ENCODE measurements at places on chromosomes 6 and 20.

DNA sequence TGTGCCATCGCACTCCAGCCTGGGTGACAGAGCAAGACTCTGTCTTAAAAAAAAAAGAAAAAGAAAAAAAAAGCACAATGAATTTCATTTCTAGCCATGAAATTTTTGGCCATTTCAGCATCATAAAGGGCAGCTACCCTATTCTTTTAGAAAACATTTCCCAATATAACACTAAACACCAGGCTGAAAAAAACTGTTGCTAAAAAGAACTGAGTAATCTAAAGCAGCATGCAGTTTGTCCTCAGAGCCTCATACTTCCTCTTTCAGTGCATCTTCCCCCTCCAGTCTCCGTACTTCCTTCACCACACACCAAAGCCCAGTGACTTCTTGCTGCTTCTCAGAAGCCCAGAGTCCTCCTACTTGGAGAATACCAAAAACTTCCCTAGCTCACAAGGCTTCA, 5.6 kb upstream of the IFNGR1 start:
- no peak for DNase-seq

- no peak for DNase-seq
These were observed 153.5 kb upstream of the MLN start for GRCh38 chr6:33957131-33957891.

DNA sequence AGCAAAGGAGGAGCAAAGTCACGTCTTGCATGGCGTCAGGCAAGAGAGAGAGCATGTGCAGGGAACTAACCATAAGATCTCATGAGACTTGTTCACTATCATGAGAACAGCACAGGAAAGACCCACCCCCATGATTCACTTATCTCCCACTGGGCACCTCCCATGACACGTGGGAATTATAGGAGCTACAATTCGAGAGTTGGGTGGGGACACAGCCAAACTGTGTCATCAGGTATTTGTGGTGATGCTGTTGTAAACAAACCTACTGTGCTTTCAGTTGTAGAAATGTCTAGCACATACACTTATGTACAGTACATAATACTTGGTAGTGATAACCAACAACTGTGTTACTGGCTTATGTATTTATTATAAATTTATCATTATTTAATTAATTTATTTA, 128.3 kb downstream of the UTRN start:
- no peak for DNase-seq

GRCh38 chr6:126440923-126441322, 101.0 kb downstream of the CENPW start:
- no peak for DNase-seq

- no peak for DNase-seq
These were observed 147.4 kb downstream of the HDGFL1 start for GRCh38 chr6:22716721-22717120.

DNA sequence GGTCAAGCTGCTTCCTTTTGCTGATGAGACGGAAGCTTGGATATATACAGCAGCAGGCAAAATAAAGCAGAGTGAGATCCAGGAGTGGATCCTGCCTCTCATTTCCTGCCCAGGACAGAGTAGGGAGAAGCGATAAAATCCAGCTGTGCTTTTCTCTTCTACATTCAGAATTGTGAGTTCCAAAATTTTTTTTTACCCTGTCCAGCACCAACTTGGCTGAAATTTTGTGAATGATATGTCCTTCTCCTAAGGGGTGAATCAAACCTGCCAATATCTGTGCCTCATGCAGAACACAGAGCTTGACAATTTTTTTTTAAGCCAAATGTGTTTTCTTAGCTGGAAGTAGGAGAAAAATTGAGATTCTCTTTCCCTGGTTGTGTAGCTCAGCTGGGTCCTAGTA, 235.6 kb upstream of the CHD6 start:
- DNase-seq, result no peak

- DNase-seq, result peak; percentile 15
These were observed 21.0 kb downstream of the SRSF3 start for GRCh38 chr6:36615018-36615761.

- no peak for DNase-seq
These were observed 802.0 kb downstream of the C6orf118 start for GRCh38 chr6:164507206-164507940.

- peak; percentile 74 for DNase-seq
These were observed 26.8 kb upstream of the RPP40 start for GRCh38 chr6:5030596-5031136.

DNA sequence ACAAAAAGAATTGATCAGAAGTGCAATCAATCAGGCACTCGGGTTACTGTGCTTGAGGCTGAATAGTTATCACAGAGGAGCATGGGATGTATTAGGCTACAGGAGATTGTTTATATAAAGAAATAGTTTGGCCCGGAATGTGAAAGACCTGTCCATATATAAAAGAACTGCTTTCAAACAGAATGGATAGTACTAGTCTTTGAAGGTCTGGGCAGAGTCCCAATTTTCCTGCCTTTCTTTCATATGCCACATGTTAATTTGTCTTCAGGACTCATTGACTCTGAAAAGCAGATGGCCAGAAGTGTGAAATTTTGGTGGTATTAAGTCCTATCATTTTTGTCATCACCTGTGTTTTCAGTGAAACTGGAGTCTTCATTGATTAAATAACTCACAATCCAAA, 314.5 kb downstream of the EYA4 start:
- no peak for DNase-seq

- DNase-seq, result peak; percentile 75
These were observed 405 bp upstream of the RNF182 start for GRCh38 chr6:13924146-13924948.
